ENCODE measurements at places on chromosomes 1 and 21.
A peak's percentile ranks its signal among the peaks of the same experiment; 100 is the strongest.

DNA sequence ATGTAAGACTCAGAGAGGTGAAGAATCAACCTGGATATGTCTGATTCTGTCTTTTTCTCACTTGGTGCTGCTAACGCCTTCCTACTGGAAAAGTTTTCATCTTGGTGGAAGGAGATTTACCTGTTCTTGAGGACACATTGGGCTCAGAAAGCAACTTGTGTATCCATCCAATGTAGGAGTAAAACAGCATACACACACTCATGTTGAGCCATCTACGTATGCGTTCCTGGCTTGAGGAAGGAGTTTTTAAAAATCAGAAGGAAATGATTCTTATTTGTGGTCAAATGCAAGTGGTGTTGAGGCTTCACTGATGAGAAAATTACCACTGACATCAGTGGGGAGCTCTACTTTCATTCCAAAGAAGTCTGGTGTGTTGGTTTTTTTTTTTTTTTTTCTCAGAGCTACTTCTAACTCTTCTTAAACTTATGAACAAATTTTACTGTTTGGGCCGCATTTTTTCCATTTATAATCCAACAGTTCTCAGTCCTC lies 25.6 kb downstream of the XCL2 start:
- DNase-seq, result no peak

DNA sequence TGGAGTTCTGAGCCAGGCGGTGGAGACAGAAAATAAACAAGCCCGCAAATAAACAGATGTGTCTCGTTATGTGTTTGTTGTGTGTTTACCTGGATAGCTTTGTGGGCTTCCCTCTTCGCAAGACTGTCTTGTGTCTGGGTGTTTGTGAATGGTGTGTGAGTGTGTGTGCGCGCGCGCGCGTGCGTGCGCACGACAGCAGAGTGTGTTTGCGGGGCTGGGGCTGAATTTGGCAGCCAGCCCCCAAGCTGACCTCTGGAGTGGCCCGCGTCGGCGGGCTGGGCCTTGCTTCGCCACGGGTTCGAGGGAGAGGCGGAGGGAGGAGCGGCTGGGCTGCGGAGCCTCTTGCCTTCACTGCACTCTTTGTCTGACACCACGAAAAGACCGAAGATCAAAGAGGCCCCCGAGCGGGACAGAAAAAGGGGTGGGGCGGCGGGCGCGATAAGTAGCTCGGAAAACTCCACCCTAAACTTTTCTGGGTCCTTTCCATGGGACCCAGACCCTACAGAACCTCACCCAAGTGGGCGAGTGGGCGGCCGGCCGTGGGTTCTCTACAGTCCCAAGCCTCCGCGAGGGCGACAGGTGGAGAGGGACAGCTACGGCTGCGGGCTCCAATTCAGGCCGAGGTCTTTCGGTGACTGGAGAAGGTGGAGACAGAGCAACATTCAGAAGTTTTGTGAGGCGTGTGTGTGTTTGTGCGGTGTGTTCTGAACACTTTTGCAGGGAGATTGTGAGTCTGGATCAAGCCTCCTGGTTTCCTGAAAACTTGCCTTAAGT lies 14.5 kb downstream of the PAX7 start:
- DNase-seq, result no peak

DNA sequence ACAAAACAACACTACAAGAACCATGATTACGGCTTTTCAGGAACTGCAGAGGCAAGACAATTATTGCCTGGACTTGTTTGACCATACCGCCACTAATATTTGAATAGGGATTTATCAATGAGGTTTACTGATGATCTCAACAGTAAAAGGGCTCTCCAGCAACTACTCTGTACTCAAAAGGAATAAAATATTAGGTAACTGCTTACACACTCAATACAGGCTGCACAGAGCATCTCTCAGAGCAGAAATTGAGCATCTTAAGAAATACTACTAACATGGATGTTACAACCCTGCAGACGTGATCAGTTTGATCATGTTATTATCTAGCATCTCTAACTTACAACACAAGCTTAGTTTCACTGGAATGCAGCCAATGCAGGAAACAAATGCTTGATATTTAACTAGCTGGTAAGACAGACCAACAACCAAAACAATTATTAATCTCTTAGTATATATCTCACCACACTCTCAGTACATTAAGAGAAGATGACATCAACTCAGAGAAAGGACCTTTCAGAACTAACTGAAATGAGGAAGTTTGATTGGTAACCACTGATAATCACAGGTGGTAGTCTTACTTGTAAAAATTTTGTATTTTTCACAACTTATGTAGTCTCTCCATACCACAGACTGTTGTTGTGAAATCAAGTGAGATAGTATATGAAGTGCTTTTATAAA lies 52.2 kb downstream of the PUM1 start:
- DNase-seq, result peak; percentile 18

DNA sequence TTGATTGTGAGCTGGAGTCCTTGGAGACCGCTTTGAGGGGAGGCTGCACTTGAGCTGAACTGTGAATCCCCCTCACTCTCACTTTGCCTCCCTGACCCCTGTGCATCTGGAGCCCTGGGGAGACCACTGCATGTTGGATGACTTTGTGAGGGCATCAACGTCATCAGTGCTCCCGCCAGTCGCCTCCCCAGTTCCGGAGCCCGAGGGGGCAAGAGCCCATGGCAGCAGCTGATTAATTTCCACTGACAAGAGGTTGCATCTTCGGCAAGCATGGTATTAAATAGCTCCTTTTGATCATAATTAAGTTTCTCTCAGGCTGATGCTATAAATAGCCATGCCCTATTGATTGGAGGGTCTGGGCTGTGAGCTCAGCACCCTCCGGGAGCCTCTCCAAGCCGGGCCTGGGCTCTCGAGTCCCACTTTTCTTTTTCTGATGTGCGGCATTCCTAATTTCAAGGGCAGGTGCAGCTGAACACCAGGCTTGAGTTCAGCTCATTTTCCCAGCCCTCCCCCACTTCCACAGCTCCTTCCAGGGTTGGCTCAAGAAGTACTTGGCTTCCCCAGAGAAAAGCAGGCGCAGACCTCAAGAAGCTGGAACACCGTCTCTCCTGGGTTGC lies 33.2 kb downstream of the KCND3 start:
- no peak for DNase-seq

- DNase-seq, result no peak
These were observed 1411.1 kb downstream of the KCNT2 start for GRCh38 chr1:195197116-195197515.

DNA sequence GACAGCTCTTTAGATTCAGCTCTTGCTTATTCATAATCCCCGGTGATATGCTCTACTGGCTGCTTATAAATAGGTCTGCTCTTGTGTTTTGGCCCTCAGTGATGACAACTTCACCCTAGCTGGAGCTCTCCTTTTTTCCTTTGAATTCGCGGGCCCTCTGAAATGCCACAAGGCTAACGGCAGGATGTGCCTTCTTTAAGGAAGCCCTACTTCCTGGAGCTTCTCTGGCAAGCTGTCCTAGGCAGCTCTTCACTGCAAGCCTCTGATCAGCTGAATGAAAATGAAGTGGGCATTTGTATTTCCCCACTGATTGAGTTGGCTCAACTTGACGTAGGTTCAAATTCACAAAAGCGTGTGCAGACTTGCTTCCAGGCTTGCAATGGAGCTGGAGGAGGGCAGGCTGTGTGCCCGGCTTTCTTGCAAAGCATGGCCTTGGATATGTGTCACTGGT lies 22.2 kb downstream of the SGIP1 start:
- no peak for DNase-seq

DNA sequence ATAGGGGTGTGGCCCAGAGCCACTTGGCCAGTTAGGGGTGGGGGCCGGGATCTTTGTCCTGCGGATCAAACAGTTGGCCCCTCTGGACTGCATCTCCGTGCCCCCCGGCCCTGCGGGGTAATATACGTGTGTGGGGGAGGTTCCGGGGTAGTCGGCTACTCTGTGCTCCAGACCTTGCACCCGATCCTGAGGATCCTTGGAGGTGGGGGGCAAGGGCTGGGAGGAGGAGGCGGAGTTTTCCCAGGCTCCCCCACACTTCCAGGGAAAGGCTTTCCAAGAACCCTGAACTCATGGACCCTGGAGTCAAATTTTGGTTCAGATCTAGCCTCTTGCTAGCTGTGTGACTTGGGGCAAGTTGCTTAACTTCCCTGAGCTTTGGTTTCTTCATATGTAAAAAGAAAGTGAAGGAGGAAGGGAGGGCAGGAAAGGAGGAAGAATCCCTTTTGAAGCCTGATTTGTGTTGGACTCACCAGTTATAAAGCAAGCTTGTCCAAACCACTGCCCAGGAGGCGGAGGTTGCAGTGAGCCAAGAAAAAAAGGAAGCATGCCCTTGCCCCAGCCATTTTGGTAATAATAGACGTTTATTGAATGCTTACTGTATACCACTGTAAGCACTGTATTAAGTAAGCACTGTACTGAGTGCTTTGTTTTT lies 686 bp downstream of the MIIP start:
- DNase-seq, result peak; percentile 38

DNA sequence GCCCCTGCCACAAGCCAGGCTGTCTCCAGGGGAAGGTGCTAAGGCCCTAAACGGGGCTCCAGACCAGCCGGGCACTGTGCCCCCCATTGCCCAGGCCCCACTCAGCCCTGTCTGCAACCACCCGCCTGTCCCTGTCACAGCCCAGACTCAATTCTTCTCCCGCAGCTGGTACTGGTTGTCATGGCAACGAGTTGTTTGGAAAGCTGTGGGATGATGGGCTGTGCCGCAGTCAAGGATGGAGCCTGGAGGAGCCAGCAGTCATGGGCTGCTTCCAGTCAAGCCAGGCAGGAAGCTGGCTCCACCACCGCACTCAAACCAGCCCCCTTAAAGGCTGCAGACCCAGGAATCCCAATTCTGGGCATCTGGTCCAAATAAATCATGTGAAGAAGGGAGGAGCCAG lies 4.2 kb downstream of the SPOCD1 start:
- peak; percentile 70 for DNase-seq

- DNase-seq, result peak; percentile 37
These were observed 62.9 kb downstream of the TEX35 start for GRCh38 chr1:178575611-178576361.

- no peak for DNase-seq
These were observed 29.8 kb upstream of the PADI2 start for GRCh38 chr1:17148950-17149608.

DNA sequence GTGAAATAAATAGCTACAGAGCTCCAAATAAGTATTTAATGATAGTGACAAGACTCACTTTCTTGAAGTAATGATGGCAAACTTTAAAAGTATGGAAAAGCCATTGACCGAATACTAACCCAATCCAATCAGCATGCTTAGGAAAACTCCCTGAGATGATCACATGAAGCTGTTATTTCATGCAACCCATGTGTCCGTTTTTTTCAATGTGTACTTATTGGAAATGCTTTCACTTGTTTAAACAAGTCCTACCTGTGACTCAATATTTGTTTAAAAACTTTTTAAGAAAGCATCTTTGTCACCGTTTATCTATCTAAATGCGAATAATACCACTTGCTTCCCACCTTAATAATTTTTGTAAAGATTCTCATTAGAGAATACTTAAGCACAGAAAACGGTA lies 185.8 kb downstream of the NRIP1 start:
- DNase-seq, result no peak

- DNase-seq, result peak; percentile 33
These were observed 61.3 kb downstream of the LBR start for GRCh38 chr1:225366552-225366951.

- DNase-seq, result no peak
These were observed 314.2 kb upstream of the POU3F1 start for GRCh38 chr1:38360807-38361206.

DNA sequence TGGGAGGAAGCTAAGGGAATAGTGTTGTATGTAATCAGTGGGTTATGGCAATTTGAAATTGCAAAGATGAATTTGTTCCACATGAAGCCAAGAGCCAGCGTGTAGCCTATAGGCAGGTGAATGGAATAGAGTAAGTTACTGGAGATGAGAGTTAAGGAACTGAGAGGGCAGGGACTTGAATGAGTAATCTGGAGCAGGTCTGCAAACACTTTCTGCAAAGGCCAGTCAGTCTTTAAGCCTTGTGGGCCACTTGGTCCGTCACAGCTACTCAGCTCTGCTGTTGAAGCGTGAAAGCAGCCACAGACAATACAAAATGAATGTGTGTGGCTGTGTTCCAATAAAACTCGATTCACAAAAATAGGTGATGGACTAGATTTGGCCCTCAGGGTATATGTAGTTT lies 29.2 kb downstream of the SZT2 start:
- no peak for DNase-seq

- DNase-seq, result peak; percentile 45
These were observed 13.3 kb downstream of the MFAP2 start for GRCh38 chr1:16967095-16967575.

DNA sequence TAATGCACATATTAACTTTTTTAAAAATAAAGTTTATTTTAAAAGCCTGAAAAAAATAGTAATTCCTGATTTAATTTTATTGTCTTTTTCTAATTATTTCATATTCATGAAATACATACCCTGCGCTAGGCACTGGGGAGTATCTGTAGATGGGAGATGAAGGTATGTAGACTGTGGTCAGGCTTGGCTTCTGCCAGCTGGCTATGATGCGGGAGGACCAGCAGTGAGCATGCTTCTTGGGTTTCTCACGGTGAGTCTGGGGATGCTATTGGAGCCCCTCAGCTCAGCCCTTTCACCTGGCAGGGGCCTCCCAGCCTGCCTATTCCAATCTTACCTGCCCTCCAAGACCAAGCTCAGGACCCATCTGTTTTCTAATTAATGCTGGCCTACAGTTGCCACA lies 138.4 kb downstream of the NOS1AP start:
- no peak for DNase-seq

- DNase-seq, result no peak
These were observed 69.7 kb upstream of the ZC3H12A start for GRCh38 chr1:37404711-37405110.

- DNase-seq, result peak; percentile 75
These were observed 655.4 kb downstream of the LTN1 start for GRCh38 chr21:28337315-28337714.

DNA sequence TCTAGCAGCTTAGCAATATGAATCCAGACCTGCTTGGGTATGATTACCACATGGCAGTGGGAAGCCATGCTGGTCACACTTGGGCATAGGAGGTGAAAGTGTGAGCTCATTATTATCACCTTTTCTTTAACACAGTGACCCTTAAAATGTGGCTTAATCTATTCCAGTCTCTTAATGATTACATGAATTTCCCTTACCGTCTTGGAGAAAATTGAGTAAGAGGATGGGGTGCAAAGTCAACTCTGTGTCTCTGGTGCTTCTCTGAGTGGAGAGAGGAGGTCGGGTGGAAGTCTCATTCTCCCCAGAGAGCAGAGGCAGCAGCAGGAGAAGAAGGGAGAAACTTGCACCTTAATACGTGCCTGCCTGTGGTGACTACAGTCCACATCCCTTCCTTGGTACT lies 91.3 kb downstream of the FGGY start:
- DNase-seq, result no peak
